ENCODE measurements at places on chromosomes 16 and 17. TPM values are rescaled to one million over a fixed set of nuclear protein-coding genes. Genes with fewer than 3 reads are reported as not detected.

Gene SCGB1C2
- total RNA-seq: not detected

Gene RASD1
- 6.8 TPM for total RNA-seq

Gene LPO
- total RNA-seq: not detected

Gene PLK1
- 27.9 TPM for total RNA-seq

Gene NXN
- total RNA-seq: 25.7 TPM

Gene KCNAB3
- 0.32 TPM for total RNA-seq

Gene NUPR1
- total RNA-seq: under 0.01 TPM

Gene CDR2L
- total RNA-seq: 18.8 TPM

Gene HMOX2
- total RNA-seq: 179 TPM

Gene BAHCC1
- total RNA-seq: 1.7 TPM

Gene TMEM170A
- total RNA-seq: 19.8 TPM

Gene HASPIN
- 7.5 TPM for total RNA-seq

Gene ANKRD40CL
- not detected for total RNA-seq

Gene C17orf67
- total RNA-seq: 1.3 TPM

Gene TMC6
- total RNA-seq: 35.1 TPM

Gene FAM83G
- 7.1 TPM for total RNA-seq

Gene TPSG1
- not detected for total RNA-seq

Gene ATP2C2
- not detected for total RNA-seq

Gene FOXL1
- total RNA-seq: 4.9 TPM

Gene LRRC3C
- total RNA-seq: not detected

Gene CCDC200
- total RNA-seq: not detected

Gene IRX3
- total RNA-seq: under 0.01 TPM

Gene PTX4
- not detected for total RNA-seq

Gene GP1BA
- not detected for total RNA-seq

Gene ITGB4
- 0.97 TPM for total RNA-seq

Gene NPTX1
- total RNA-seq: 0.65 TPM

Gene CBLN1
- not detected for total RNA-seq

Gene CCL7
- total RNA-seq: 1.3 TPM

Gene MILR1
- 2.9 TPM for total RNA-seq

Gene CD300C
- not detected for total RNA-seq

Gene CACNG5
- total RNA-seq: not detected

Gene HOXB13
- total RNA-seq: not detected

Gene RNF43
- total RNA-seq: 0.15 TPM

Gene PLA2G10
- total RNA-seq: not detected

Gene COX6A2
- total RNA-seq: not detected

Gene CAVIN1
- total RNA-seq: 669 TPM

Gene CDH11
- total RNA-seq: 3.3 TPM

Gene FZD2
- total RNA-seq: 1.4 TPM

Gene ATP6V0A1
- 17.2 TPM for total RNA-seq

Gene BRIP1
- total RNA-seq: 8.2 TPM

Gene FAM20A
- total RNA-seq: not detected

Gene IL21R
- total RNA-seq: 0.15 TPM

Gene CDH13
- total RNA-seq: 94.5 TPM

Gene ALDOC
- 41.9 TPM for total RNA-seq

Gene MT4
- not detected for total RNA-seq

Gene GP2
- not detected for total RNA-seq

Gene DOC2A
- 0.76 TPM for total RNA-seq

Gene CALB2
- total RNA-seq: not detected

Gene SMIM36
- not detected for total RNA-seq
